C1 segment of cervical spinal cord (tissue), 14 donors: ENCODE measurements at places on chromosomes 13 and 19.

DNA sequence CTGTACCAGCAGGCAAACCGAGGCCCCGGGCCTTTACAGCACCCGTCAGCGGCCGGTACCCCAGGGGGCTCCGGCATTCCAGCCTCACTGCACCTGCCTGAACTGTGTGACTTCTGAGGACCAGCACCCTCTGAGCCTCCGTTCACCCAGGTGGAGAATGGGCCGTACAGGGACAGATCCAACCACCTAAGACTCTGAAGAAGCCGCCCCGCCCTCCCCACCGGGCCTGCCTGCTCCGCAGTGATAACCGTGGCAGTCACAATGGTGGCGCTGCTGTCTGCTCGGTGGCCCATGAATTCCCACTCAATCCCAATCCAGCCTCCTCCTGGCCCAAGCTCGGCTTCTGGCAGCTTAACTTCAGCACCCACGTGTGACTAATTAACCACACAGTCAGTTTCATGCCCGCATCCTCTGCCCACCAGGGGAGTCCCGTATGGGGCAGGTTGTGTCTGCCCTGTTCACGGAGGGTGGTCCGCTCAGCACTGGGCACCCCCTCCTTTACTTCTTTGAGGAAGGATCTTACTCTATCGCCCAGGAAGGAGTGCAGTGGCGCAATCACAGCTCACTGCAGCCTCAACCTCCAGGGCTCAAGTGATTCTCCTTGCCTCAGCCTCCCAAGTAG is 3.4 kb downstream of the TCF3 start:
- DNase-seq, result no peak

DNA sequence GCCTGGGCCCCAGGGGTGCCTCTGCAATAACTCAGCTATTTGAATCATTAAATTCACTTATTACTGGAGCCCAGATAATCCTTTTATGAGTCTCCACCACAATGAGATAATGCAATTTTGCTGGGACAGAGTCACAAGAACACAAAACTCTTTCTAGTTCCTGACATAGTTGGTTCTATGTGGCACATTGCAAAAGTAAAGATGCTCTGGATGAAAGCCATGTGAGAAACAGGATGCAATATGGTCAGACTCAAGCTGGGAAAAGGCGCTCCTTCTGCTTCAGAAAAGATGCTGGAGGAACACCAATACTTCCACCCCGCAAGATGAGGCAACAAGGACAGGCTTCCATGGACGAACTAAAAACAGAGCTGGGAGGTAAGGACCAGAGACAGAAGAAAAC is 5.7 kb downstream of the ANKRD27 start:
- peak; percentile 74 for DNase-seq

- no peak for DNase-seq
Measured at GRCh38 chr19:41319500-41320184, 9.7 kb downstream of the CCDC97 start.

GRCh38 chr13:92175330-92175729 is 776.9 kb downstream of the GPC5 start:
- no peak for DNase-seq

- no peak for DNase-seq
Measured at GRCh38 chr19:11296264-11296663, 304 bp downstream of the TSPAN16 start.

- no peak for DNase-seq
Measured at GRCh38 chr19:30153326-30154210, 211.5 kb downstream of the URI1 start.

- DNase-seq, result no peak
Measured at GRCh38 chr13:52003541-52003940, 7.7 kb downstream of the ATP7B start.

DNA sequence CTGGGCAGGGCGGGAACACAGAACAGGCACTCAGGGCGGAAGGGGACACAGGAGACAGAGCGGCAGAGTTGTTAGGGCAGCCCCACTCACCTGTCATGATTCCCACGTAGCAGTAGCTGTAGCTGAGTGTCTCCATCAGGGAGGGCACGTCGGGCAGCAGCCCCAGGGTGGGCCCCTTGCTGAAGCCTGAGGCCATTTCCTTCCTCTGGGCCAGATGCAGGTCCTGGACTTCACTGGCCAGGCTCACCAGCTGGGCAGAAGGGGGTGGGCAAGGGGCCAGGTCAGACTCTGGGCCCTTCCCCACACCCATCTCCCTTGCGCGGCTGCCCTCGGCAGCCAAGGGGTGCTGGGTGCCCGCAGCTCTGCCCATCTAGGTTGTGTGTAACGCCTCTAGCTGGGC is 5.9 kb downstream of the MBOAT7 start:
- DNase-seq, result no peak

GRCh38 chr19:5291588-5292193 is 48.9 kb downstream of the PTPRS start:
- DNase-seq, result peak; percentile 10

DNA sequence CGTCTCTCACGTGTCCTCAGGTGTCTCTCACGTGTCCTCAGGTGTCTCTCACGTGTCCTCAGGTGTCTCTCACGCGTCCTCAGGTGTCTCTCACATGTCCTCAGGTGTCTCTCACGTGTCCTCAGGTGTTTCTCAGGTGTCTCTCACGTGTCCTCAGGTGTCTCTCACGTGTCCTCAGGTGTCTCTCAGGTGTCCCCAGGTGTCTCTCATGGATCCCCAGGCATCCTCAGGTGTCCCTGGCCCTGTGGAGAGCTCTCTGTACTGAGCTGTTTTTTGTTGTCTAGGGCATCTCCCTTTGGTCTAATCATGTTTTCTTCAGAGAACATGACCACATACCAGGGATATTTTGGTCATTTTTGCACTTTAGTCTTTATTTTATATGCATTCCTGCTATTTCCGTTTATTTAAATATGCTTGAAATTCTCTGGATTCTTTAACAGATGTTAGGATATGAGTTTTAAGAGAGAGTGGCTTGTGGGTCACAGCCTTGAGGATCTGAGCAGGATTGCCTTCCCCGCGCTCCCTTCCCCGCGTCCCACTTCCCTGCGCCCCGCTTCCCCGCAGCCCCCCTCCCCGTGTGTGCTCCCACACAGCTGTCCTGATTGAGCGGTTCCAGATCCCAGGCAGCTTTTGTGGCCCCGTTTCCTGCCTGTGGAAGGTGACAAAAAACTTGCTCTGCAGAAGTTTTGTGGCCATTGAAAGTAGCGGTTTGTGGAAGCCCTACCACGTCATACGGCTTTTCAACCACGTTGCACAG is 31.9 kb downstream of the ATP4B start:
- no peak for DNase-seq

DNA sequence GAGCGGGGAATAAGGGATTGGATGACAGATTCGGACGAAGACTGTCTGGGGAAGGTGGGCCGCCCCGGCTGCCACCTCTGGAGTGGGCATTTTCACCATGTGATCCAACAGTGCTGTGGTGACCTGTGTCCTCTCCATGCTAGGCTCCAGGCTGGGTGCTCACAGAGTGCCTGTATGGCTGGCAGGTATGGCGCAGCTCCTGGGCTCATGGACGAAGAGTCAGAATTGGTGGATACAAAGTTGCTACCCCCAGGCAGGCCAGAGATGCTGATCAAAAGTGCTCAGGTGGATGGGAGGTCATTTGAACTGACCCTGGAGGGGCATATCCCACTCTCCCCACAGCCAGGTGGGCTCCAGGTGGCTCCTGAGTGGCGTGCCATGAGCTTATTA is 111.3 kb upstream of the UQCRFS1 start:
- DNase-seq, result no peak

- no peak for DNase-seq
Measured at GRCh38 chr19:50974702-50975556, 5.5 kb upstream of the KLK6 start.

GRCh38 chr19:1028062-1028926 is 1.9 kb downstream of the CNN2 start:
- DNase-seq, result no peak

- DNase-seq, result no peak
Measured at GRCh38 chr13:30314069-30314468, 6.7 kb upstream of the KATNAL1 start.

DNA sequence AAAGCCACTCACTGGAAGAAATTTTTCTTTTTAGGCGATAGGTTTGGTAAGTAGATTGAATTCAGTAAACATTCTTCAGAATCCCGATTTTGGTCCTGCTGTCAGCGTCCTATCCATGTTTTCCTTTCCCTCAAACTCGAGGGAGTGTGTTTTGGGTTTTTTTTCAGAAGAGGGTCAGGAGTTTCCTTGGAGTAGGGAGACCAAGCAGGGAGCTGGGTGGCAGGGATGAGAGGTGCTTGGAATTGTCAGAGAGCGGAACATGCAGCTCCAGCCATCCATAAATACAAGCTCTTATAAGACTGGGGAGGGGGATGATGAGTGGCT is 1.6 kb upstream of the PCDH8 start:
- DNase-seq, result no peak

GRCh38 chr13:43031881-43032280 is 8.5 kb downstream of the DNAJC15 start:
- no peak for DNase-seq

DNA sequence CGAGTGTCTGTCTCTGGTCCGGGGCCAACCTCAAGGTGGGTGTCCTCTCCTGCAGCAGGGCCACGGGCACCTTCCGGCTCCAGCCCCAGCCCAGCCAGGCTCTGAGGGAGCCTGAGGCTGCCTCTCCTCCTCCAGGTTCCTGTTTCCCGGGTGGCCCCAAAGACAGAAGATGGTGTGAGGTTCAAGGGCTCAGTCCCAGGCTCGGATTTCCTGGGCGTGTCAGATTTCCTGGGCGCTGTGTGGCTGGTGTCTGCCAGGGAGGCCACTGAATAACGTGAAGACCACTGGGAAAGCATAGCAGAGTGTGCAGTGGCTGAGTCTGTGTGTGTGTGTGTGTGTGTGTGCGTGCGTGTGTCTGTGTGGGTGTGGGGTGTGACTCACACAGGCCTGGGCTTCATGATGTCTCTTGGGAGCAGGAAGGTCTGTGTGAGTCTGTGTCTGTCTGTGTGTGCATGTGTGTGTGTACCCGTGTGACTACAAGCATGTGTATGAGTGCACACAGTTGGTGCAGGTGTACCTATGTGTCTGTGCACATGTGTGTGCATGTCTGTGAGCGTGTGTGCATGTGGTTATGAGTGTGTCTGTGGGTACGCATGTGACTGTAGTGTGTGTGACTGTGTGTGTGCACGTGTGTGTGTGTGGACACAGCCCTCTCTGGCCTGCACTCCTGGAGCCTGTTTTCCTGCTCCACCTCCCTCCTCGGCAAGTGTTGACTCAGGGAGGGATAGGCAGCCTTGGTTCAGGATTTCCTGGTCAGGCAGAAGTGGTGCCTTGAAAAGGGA is 28.3 kb downstream of the CEBPA start:
- no peak for DNase-seq

DNA sequence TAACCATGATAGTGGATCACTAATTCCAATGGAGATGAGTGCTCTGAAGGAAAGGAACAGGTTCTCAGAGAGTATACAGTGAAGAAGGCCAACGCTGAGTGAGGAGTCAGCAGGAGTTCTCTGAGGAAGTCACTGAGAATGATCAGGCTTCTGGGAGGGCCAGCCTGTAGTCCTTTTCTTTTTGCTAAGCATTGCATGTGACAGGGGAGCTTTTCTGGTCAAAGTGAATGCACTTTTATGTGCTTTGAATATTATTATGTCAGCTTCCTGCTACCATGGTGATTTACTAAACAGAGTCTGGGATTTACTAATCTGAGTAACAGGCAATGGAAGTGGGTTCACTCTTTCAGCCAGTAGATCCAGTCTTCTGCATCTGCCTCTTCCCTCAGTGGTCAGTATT is 81.1 kb upstream of the SERP2 start:
- no peak for DNase-seq

GRCh38 chr19:34639491-34640085 is 37.4 kb downstream of the SCGB2B2 start:
- no peak for DNase-seq

- DNase-seq, result no peak
Measured at GRCh38 chr19:32658527-32658926, 16.5 kb downstream of the ANKRD27 start.

- DNase-seq, result no peak
Measured at GRCh38 chr13:40026741-40027140, 371.3 kb downstream of the COG6 start.

- no peak for DNase-seq
Measured at GRCh38 chr13:97125810-97126738, 96.1 kb upstream of the MBNL2 start.

DNA sequence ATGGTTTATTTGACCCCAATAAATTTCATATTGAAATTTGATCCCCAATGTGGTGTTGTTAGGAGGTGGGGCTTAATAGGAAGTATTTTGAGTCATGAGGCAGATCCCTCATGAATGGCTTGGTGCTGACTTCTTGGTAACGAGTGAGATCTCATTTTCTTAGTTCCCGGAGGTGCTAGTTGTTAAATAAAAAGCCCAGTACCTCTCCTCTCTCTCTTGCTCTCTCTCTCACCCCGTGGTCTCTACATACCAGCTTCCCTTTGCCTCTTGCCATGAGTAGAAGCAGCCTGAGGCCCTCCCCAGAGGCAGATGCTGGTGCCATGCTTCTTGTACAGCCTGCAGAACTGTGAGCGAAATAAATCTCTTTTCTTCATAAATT is 39.4 kb upstream of the KATNAL1 start:
- DNase-seq, result no peak

- no peak for DNase-seq
Measured at GRCh38 chr19:13931391-13932148, 6.6 kb downstream of the PODNL1 start.

GRCh38 chr13:79440958-79441528 is 35.0 kb upstream of the RBM26 start:
- DNase-seq, result no peak

DNA sequence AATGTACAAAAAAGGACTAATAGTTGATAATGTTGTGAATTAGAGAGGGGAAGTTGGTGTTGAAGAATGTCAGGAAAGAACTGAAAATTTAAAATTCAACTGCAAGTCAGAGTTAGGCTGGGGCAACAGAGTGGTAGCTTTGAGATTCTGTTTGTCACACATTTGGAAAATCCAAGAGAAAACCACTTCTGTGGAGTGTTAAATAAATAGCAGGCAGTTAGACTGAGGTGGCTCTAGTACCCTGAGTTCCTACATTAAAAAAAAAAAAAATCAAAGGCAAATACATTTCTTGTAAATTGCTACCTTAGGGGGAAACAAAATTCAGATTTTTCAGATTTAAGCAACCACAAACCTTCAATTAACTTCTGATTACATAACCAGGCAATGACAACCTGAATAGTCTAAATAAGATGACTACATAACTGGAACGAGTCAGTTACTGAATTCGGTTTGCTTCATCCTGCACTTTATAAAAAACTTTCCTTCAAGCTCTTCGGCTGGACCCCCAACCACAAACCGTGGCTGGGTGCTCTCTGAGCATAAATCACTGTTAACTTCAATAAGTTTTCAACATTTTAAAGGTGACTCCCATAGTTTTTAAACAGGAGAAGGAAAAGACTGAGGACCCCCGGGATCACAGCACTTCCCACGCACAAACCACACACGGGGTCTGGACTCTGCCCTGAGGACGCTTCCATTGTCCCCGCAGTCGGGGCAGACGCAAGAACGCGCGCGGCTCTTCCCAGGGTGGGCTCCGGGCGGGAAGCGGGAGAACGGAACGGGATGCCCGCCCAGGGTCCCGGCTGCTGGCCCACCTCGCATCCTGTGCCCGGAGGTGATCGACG is 725 bp downstream of the ZNF682 start:
- no peak for DNase-seq

GRCh38 chr13:93872376-93872775 is 607.1 kb downstream of the DCT start:
- no peak for DNase-seq

GRCh38 chr13:89568276-89568675 is 1779.2 kb upstream of the MIR17HG start:
- DNase-seq, result no peak
